MG63 (cell line): ENCODE measurements at places on chromosomes 4 and X. TPM values are rescaled to one million over a fixed set of nuclear protein-coding genes. Genes with fewer than 3 reads are reported as not detected.

The VGLL1 gene
- total RNA-seq: not detected in 2 replicates

The CSN1S1 gene
- not detected in 2 replicates for total RNA-seq

The DKK2 gene
- total RNA-seq: not detected in 2 replicates

The GNRHR gene
- not detected in 2 replicates for total RNA-seq

The NAA11 gene
- total RNA-seq: not detected in 2 replicates

The ASMT gene
- total RNA-seq: not detected in 2 replicates

The EDA2R gene
- total RNA-seq: 0.59 and 2.8 TPM in 2 replicates

The MAGEA4 gene
- total RNA-seq: not detected in 2 replicates

The CYTL1 gene
- total RNA-seq: not detected in 2 replicates

- DNase-seq: peak; percentile 42
These were observed 652 bp downstream of the SRPX start for GRCh38 chrX:38220024-38220414.

DNA sequence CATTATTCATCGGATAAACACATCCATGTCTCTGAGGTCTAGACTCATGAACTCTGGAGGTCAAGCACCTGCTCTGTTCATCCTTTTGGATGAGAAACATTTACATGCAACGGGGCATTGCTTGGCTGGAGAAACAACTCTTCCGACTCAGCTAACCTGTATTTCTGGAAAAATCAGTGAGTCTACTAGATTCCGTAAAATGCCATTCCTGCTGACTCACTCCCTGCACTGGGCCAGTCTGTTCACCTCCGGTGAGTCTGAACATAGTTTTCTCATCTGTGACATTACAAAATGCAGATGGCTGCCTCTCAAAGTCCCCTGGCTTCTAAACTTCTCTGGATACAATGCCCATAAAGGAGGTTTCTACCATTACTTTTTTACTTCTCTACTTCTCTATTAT is 185.7 kb upstream of the HS3ST1 start:
- no peak for DNase-seq

- no peak for DNase-seq
These were observed 116.0 kb downstream of the CPEB2 start for GRCh38 chr4:15118292-15118691.

DNA sequence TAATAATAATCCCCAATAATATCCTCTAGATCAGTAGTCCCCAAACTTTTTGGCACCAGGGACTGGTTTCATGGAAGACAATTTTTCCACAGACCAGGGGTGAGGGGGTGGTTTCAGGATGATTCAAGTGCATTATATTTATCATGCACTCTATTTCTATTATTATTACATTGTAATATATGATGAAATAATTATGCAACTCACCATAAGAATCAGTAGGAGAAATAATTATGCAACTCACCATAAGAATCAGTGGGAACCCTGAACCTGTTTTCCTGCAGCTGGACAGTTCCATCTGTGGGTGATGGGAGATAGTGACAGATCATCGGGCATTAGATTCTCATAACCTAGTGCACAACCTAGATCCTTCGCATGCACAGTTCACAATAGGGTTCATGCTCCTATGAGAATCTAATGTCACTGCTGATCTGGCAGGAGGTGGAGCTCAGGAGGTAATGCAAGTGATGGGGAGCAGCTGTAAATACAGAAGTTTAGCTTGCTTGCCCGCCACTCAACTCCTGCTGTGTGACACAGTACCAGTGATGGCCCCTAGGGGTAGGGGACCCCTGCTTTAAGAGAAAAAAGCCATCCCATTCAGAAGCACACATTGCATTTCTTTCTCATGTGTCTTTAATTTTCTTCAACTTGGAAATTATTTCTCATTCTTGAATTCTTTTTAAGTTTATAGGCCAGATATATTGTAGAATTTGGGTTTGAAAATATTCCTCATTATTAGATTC is 16.0 kb upstream of the SH3RF1 start:
- DNase-seq: no peak

DNA sequence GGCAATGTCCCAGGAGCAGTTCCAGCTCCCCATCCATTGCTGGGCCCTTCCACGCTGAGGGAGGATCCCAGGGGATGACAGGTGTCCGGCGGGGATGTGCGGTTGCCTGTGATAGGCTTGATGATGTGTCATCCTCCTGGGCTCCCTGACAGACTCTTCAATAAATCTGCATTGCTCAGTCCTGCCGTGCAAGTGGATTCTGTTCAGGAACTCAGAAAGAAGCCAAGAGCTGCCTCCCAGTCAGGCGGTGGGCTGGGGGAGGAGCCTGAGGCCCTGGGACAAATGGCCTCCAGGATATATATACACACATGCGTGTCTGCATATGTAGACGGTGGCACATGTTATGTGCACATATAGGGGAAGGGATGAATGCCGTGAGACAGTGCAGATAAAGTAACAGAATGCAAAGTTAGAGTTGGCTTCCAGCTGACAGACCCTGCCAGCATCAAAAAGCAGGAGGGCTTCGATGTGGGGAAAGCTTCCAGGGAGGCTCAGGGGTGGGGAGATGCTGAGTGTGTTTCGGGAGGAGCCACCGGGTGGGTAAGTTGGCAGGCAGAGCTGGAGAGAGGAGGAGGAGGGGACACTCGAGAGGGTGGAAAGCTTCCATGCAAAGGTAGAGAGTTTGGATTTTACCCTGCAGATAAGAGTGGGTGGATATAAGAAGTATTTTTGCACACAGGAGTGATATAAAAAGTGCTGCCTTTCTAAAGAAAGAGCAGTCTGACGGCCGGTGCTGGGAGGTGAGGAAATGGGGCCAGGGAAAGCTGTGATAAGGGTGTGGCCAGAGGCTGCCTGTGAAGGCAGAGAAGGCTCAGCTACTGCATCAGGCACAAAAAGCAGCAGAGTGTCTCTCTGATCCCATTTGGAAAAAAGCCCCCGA is 28.5 kb upstream of the CRMP1 start:
- peak; percentile 17 for DNase-seq

DNA sequence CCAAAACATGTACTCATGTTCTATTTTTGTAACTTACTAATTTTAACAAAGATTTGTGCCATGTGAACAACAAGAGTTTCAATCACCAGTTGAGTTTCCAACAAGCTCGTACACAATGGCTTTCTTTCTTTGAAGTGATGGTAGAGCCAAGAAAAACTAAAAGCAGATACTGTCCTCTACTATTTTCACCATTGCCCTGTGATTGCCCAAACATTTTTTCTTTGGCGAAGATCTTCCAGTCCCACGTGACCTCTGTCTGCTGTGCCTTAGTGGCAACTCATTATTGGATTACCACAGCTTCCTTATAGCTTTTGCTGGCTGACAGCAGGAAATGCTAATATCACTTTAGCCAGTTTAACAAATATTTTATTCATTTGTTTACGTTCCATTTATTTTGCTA is 1147.1 kb downstream of the STIM2 start:
- no peak for DNase-seq

GRCh38 chrX:54920610-54921426 is at the start of gene TRO:
TRO (plus strand) TSS chrX:54920824; CDS start chrX:54922247, 1,423 bp downstream.
- DNase-seq: peak; percentile 12

- DNase-seq: no peak
These were observed 235.4 kb downstream of the MGST2 start for GRCh38 chr4:139900964-139901376.

DNA sequence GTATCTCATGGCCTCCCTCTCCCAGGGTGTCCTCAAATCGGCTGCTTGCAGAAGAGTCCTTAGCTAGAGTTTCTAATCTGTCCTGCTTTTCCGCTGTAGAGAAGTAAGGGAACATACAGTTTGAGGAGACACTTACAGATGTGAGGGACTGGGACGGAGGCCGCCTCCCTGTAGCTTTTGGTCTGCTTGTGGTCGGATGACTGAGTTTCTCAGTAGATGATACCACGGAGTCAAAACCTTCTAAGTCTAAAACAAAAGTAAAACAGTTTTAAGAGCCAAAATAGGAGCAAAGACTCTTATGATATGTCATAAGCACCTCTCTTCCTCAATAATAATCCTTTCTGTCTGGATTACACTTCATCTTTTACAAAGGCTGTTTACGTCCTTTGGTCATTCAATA is 34.5 kb upstream of the MAP3K15 start:
- DNase-seq: no peak

GRCh38 chrX:150573702-150574101 is 5.3 kb downstream of the MTM1 start:
- DNase-seq: no peak

GRCh38 chr4:7546809-7547367 is 112.2 kb upstream of the PSAPL1 start:
- no peak for DNase-seq

DNA sequence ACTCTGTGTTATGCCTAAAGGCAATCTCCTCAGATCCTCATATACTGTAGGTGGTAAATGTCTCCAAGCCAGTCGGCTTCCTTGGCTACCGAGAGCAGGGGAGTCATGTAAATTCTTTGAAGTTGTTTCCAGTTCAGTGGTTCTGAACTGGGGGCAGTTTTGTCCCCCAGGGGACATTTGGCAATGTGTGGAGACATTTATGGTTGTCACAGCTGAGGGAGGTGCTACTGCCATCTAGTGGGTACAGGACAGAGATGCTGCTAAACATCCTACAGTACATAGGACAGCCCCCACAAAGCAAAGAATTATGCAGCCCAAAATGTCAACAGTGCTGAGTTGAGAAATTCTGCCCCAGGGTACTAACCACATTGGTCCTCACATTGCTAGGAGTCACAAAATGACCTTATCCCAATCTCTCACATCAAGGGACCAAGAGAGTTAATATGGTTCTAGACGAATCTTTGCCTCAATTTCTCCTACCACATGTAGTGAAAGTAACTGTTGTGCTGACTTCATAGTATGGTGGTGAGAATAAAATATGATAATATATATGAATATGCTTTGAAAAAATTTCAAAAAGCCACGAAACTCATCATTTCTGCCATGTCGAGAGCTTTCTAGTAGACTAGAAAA is 104.4 kb upstream of the ARHGAP24 start:
- peak; percentile 4 for DNase-seq

DNA sequence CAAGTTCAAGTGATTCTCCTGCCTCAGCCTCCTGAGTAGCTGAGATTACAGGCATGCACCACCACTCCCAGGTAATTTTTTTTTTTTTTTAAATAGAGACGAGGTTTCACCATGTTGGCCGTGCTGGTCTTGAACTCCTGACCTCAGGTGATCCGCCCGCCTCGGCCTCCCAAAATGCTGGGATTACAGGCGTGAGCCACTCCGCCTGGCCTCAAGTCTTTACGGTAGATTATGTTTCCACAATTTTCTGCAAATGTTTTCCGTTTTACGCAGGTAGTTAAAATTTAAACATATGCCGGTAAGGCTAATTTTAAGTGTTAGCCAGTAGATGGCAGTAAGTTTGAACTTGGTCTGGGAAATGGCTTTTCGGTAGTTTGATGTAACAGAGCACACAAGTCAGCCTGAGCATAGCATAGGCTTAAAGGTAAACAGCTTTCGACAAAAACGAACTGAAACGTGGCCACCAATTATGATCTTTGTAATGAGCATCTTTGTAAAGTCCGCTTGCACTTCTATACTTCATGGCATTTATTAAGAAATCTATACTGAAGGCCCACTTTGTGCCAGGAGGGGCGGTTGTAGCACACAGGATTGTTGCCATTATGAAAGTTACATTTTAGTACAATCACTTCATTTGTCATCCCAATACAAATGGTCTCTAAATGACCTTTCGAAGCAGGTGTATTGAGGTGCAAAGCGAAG is 31.1 kb downstream of the CCKAR start:
- no peak for DNase-seq

DNA sequence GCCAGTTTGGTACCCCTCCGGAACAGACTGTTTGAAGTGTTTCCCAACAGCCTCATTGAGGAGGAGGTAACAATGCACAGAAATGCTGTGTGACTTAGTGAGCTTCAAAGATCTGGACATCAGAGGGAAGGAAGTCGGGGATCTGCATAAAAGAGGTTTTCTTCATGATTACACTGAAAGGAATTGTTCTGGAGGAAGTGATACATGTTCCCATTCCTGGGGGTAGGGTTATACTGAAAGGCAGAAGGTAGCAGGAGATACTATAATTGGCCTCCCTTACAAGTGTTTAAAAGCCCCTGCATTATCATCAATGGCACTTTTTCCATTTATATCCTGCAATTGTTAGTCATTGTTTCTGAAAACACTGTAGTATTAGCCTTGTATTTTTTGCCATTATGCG is 94.0 kb upstream of the DKK2 start:
- no peak for DNase-seq

DNA sequence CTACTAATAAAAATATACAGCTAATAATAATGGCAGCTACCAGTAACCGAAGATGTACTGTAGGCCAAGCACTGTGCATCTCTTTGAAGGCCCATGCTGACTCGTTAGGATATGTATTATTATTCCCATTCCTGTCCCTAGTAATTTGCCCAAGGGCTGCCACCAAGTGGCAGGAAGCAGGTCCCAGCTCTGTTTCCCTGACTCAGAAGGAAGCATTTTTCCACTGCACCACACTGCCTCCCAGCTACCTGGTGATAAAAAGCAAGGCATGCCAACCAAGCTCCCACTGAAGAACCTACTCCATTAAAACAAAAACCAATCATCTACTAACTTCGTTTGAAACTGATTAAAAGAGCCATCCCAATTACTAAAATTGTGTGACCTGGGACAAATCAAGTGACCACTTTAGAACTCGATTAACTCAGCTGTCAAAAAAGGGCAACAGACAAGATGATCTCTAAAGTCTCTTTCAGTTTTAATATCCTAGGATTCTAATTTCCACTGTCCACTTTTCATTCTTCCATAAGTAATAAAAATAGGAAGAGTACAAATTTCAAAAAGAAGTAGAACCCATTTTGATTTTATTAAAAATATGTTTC is 24.3 kb upstream of the PGM2 start:
- DNase-seq: peak; percentile 41

- DNase-seq: no peak
These were observed 42.9 kb downstream of the RBM47 start for GRCh38 chr4:40586729-40587128.

- no peak for DNase-seq
These were observed 63.1 kb downstream of the COX18 start for GRCh38 chr4:73006286-73006990.
